ENCODE measurements at places on chromosomes 5 and 9. TPM values are rescaled to one million over a fixed set of nuclear protein-coding genes. Genes with fewer than 3 reads are reported as not detected.

DNA sequence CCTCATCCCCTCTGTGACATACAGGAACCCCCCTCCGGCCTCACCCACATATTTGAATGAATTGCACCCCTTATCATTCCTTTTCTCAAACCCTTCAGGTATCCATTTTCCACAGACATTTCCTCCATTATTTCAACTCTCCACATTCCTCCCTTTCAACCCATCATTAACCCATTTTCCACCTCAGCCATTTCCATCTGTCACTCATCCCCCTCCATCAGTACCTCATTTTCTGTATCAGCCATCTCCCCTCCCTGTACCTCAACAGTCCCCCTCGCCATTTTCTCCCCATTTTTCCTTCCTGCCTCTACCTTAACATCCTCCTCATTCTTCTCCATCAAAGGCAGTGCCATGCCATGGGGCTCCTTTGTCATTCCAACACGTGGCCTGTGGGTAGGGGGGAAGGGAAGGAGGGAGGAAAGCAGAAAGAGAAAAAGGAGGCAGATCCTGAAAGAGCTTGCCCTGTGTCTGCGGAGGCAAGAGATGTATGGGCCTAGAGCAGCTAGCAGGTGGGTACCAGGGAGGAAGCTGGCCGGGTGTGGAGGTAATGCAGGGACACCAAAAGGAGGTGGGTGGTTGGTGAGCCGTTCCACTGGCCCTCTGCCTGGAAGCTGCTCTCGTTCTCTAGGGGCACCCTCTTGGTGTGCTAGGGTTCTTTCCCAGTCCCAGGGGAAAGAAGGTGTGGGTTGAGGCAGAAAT, 1.5 kb downstream of the DNAJB5 start:
- peak overlapping the region; percentile 80 for H3K4me3 ChIP-seq
- peaks cover 85% of the 10 kb centered on the region for H3K4me1 ChIP-seq
- no peaks in the 10 kb centered on the region for H3K27me3 ChIP-seq
- peak; percentile 62 for DNase-seq
- H3K27ac ChIP-seq, result no peak overlapping the region
- peaks cover 2% of the 10 kb centered on the region for H3K36me3 ChIP-seq

- no peak for DNase-seq
- no peak overlapping the region for H3K27ac ChIP-seq
- H3K36me3 ChIP-seq, result no peaks in the 10 kb centered on the region
- peaks cover 3% of the 10 kb centered on the region for H3K27me3 ChIP-seq
- no peak overlapping the region for H3K4me3 ChIP-seq
- H3K4me1 ChIP-seq, result peaks cover 9% of the 10 kb centered on the region
These were observed 117.9 kb downstream of the ANXA1 start for GRCh38 chr9:73269430-73270101.

GRCh38 chr9:101705135-101705661, 33.2 kb downstream of the GRIN3A start:
- no peaks in the 10 kb centered on the region for H3K36me3 ChIP-seq
- no peak for DNase-seq
- H3K4me3 ChIP-seq, result peak overlapping the region; percentile 28
- H3K27ac ChIP-seq, result no peak overlapping the region

- H3K27ac ChIP-seq, result no peak overlapping the region
- no peaks in the 10 kb centered on the region for H3K36me3 ChIP-seq
- H3K27me3 ChIP-seq, result no peaks in the 10 kb centered on the region
- DNase-seq, result no peak
- H3K4me1 ChIP-seq, result no peaks in the 10 kb centered on the region
These were observed 502.7 kb downstream of the NR2F1-AS1 start for GRCh38 chr5:93078082-93079038.

GRCh38 chr5:135066781-135067180, 32.8 kb upstream of the PITX1 start:
- H3K36me3 ChIP-seq, result no peaks in the 10 kb centered on the region
- H3K4me3 ChIP-seq, result no peak overlapping the region
- H3K27ac ChIP-seq, result no peak overlapping the region
- DNase-seq, result no peak

DNA sequence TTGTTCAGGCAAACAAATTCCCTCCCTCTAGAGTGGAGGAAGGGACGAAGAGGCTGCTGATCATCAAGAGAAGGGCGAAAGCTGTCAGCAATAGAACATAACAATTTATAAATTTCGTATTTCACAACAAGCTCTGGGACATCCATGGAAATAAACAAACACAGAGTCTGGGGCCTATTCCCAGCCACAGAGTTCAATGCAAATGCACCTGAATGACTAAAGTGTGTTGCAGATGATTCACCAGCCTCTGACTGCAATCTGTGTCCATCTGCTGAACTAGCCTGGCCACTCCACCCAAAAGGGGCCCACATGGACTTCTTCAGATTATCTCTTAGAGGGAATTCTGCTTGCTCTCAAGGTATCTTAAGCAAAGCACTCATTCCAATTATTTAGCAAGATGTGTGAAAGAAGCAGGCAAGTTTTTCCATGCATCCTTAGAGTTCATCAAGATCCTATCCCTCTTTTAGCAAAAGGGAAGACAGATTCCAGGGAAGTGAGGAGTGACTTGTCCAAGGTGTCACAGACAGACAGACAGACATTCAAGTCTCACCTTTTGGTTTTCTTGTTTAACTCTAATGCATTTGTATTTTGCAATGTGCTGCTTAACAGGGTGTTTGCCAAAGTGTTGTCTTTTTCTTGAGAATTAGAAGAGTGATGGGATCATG, 307.8 kb upstream of the PAPPA start:
- no peaks in the 10 kb centered on the region for H3K4me1 ChIP-seq
- no peak for DNase-seq
- no peaks in the 10 kb centered on the region for H3K27me3 ChIP-seq
- no peak overlapping the region for H3K4me3 ChIP-seq
- no peak overlapping the region for H3K27ac ChIP-seq

DNA sequence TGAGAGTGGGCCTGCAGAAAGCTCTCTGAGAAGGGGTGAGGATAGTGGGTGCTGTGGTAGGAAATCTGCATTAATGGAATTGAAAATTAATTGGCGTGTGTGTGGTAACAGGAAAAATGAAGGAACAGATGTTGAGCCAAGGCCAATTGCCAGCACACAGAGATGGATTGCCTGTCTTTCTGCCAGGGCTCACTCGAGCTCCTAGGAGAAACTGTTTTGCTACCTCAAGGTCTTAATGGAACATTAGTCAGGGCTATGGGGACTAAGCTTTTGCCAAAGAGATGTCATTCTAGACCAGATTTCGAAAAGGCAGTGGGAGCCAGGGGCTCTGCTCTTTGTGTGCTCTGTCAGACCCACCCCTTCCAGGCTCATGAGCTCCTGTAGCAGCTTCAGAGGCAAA, 124.0 kb upstream of the EFNA5 start:
- no peak for DNase-seq
- H3K4me1 ChIP-seq, result no peaks in the 10 kb centered on the region

- DNase-seq, result no peak
- H3K4me3 ChIP-seq, result no peak overlapping the region
- no peaks in the 10 kb centered on the region for H3K36me3 ChIP-seq
- peaks cover 83% of the 10 kb centered on the region for H3K4me1 ChIP-seq
These were observed 45.3 kb downstream of the SLC22A5 start for GRCh38 chr5:132414634-132415378.

DNA sequence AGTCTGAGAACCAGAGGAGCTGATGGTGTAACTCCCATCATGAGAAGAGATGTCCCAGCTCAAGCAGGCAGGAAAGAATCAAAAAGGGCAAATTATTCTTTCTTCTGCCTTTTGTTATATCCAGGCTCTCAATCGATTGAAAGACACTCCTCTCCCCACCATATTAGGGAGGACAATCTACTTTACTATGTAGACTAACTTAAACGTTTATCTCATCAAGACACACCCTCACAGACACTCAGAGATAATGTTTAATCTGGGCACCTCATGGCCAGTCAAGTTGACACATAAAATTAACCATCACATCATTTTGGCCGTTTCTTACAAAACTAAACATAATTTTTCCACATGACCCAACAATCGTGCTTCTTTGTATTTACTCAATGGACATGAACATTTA, 534.3 kb upstream of the RORB start:
- DNase-seq, result no peak
- H3K27me3 ChIP-seq, result no peaks in the 10 kb centered on the region
- no peaks in the 10 kb centered on the region for H3K36me3 ChIP-seq
- no peak overlapping the region for H3K27ac ChIP-seq
- no peaks in the 10 kb centered on the region for H3K4me1 ChIP-seq

DNA sequence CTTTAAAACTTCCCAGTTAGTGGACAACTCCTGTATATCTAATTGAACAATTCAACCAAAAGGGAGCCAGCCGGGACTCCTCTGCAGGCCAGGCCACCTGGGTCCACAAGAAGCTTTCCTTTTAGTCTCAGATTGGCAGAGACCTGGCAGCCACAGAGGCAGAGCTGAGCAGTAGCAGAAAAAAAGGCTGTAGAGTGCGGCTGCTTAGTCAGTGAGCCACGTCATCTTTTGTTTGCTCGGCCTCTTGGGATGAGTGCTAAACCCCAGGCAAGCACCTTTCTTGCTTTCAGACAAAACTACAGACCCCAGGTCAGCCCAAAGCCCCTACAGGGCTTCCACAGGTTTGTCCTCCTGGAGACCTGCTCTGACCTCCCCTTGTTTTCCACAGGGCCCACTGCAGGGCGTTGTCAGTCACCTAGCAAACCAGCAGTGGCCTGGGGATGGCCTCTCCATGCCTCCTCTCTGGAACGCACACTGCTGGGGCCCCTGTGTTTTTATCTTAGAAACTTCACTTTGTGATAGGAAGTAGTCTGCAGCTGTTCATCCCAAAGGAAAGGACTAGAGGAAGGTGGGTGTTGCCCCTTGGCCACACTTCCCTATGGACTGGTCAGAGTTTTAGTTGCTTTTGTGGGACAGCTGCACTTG, 49.9 kb downstream of the SHB start:
- no peaks in the 10 kb centered on the region for H3K27me3 ChIP-seq
- peaks cover 64% of the 10 kb centered on the region for H3K4me1 ChIP-seq
- H3K27ac ChIP-seq, result no peak overlapping the region
- no peaks in the 10 kb centered on the region for H3K36me3 ChIP-seq
- no peak for DNase-seq

DNA sequence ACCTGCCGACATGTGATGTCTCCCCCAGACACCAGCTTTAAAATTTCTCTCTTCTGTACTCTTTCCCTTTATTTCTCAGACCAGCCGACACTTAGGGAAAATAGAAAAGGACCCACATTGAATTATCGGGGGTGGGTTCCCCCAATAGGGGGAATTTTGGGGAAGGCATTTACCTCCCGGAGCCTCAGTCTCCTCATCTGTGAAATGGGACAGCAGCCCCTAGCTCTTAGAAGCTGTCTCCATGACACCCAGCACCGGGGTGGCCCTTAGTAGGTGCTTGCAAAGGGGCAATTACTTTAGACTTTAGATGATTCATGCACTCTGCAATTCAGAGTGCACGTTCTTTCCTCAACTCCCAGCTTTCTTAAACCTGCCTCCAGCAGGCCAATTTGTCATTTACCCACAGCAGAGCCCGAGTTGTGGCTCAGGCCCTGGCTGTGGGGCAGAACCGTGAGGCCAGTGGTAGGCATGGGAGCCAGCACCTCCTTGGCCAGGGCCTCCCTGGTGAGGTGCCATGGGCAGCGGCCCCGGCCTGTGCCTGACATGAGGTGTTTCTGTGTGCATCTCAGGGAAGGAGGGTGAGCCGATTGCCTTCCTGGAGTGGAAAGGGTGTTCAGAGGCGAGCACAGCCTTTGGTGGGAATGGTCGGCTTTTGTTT, 51.7 kb downstream of the SH3PXD2B start:
- no peak for DNase-seq
- peak overlapping the region; percentile 76 for H3K27ac ChIP-seq
- no peaks in the 10 kb centered on the region for H3K27me3 ChIP-seq
- peaks cover 37% of the 10 kb centered on the region for H3K4me1 ChIP-seq

DNA sequence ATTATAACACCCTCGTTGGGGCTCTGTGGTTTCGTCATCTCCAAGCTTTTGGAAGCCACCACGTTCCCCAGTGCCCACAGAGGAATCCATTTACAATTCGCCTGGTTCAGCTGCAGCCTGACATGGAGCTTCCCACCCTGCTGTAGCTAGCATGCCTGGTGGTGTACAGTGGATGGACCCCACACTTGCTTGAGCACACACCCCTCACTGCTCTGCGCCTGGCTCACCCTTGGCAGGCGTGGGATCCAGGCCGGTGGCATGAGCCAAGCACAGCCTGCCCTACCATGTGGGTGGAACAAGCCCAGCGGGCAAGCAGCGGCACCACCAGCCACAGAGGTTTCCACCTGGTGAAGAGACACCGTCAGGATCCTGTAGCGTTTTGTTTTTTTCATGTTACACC, 1045.7 kb upstream of the CDH9 start:
- no peak for DNase-seq
- H3K36me3 ChIP-seq, result no peaks in the 10 kb centered on the region
- no peaks in the 10 kb centered on the region for H3K4me1 ChIP-seq
- H3K4me3 ChIP-seq, result no peak overlapping the region

DNA sequence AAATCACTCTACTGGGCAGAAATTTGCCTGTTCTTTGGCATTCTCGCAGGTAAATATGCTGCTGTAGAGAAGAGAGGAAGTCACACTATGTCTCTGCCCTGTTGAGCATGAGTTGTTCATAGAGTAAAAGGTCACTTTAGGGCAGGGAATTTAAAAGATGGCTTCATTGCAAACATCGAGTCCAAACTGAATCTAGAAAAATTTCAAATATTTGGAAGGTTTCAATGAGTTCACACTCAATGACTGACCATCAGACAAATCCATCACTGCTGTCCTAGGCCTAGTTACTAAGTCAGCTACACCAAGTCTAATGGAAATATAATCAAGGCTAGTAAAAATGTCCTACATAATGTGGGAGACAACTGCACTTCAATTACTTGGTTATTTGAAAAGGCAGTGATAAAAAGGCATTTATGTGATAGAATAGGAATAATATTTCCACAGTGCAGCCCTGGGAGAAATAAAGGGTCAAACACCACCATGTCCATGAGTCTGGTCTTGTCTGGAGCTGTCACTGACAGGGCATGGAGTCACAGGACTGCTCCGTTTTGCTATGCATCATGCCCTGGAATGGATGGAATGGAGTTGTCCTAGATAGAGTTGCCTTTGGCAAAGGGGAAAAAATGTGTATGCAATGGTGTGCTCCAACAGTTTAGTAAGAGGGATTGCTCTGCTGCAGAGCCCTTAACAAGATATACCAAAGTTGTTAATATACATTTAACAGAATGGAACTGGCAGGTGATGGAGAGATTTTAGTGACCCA, 218.5 kb upstream of the DAPK1 start:
- H3K36me3 ChIP-seq, result no peaks in the 10 kb centered on the region
- no peak overlapping the region for H3K4me3 ChIP-seq
- no peak for DNase-seq
- no peaks in the 10 kb centered on the region for H3K4me1 ChIP-seq

Gene GOLM1
- 6.6 TPM for total RNA-seq

Gene KCNV2
- total RNA-seq, result not detected

Gene SHB
- 19.1 TPM for total RNA-seq

Gene POLR1E
- 26.3 TPM for total RNA-seq

Gene NR5A1
- not detected for total RNA-seq

Gene XPA
- 21.1 TPM for total RNA-seq

Gene TRAF1
- 9.6 TPM for total RNA-seq

Gene SLC1A3
- total RNA-seq, result 29.7 TPM

Gene C9
- total RNA-seq, result not detected

Gene PRRX2
- total RNA-seq, result 16.9 TPM

Gene SLC24A2
- not detected for total RNA-seq

Gene PTGDS
- 20.1 TPM for total RNA-seq

Measured in suprapubic skin (tissue), 4 donors.